Caudate nucleus (tissue), 63 donors: ENCODE measurements at places on chromosomes 2 and 18.

GRCh38 chr18:39753178-39753577, 2187.6 kb upstream of the CELF4 start:
- DNase-seq, result no peak

GRCh38 chr2:11678306-11678960, 8.4 kb upstream of the NTSR2 start:
- DNase-seq, result no peak

GRCh38 chr2:119354860-119355259, 11.8 kb downstream of the C2orf76 start:
- DNase-seq, result no peak

GRCh38 chr2:56127010-56127409, 56.8 kb upstream of the CCDC85A start:
- DNase-seq, result no peak

GRCh38 chr2:186927185-186927866, 78.4 kb upstream of the ZSWIM2 start:
- no peak for DNase-seq

GRCh38 chr18:77622009-77622692, 372.5 kb downstream of the GALR1 start:
- peak; percentile 37 for DNase-seq

DNA sequence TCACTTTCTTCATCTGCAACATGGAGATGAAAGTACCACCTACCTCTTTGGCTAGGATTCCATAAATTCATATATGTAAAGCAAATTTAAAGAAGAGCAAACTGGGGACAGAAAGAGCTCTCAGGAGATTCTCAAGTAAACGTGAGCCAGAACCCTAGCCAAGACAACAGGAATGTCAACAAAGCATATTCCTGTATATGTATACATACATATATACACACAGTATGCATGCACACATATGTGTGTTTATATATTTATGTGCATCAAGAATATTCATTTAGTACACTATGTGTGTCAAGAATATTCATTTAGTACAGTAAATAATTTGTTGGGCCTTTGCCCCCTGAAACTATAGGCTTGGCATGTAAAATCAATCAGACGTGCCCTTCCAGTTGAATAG, 574.4 kb upstream of the KLHL29 start:
- DNase-seq, result no peak
